ENCODE measurements at places on chromosomes 5 and 9.

- DNase-seq, result no peak
Measured at GRCh38 chr5:76025069-76025468, 58.1 kb upstream of the SV2C start.

DNA sequence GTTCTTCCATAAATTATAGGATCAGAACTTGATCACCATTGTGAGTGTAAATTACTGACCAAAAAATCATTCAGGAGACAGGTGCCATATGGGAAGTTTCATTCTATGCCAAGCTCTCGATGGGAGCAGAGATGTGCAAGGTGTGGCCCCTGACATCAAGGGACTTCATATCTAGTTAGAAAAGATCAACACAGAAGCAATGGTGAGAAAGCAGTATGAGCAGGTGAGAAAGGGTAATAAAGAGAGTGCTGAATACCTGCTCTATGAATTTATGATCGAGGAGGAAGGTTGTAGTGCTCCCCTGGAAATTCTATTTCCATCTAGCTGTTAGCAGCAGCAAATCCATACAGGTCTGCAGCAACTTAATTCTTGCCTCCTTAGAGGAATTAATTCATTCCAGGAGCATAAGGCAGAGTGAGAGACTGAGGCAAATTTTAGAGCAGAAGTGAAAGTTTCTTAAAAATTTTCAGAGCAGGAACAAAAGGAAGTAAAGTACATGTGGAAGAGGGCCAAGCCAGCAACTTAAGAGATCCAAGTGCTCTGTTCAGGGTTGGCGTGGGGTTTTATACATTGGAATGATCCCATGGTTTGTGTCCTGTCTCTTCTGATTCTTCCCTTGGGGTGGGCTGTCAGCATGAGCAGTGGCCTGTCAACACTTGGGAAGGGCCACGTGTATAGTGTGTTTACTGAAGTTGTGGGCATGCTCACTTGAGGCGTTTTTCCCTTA is 181.8 kb downstream of the SAXO1 start:
- no peak for DNase-seq

GRCh38 chr9:98791608-98792490 is 4.5 kb downstream of the ANKS6 start:
- no peak for DNase-seq

DNA sequence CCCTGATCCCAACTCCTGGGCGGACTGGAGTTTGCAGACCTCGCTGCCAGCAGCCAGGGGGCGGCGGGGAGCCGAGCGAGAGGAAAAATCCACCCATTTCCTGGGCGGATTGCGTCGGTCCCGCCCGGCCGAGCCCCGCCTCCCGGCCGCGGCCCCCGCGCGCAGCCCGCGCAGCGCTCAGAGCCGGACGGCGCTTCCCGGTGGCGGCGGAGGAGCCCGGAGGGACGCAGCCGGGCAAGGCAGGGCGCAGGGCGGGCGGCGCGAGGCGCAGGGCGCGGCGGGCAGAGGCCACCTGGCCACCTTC is at the start of gene OLFM1:
TSS of gene OLFM1 (plus strand) at position 180 of the 304 bp plus-strand sequence. CDS start 322 bp downstream, outside the sequence.
- peak; percentile 31 for DNase-seq

GRCh38 chr5:127608077-127608660 is 40.7 kb upstream of the CTXN3 start:
- DNase-seq, result no peak

DNA sequence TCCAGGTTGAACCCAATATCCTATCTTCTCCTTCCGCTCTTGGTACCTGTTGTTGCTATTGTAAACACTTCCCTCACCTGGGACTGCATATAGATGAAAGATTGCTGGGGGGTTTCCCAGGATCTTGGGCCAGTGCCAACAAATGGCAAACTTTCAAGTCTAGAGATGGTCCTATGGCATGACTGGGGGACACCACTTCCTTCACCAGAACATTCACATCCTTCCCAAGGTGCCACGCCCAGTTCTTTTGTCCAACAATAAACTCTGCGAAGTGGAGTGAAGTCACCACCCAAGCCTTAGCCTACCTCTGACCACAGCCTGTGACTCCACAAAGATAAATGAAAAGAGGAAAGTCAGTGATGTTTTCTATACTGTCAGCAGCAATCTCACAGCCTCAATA is 34.4 kb downstream of the DOCK8 start:
- no peak for DNase-seq

DNA sequence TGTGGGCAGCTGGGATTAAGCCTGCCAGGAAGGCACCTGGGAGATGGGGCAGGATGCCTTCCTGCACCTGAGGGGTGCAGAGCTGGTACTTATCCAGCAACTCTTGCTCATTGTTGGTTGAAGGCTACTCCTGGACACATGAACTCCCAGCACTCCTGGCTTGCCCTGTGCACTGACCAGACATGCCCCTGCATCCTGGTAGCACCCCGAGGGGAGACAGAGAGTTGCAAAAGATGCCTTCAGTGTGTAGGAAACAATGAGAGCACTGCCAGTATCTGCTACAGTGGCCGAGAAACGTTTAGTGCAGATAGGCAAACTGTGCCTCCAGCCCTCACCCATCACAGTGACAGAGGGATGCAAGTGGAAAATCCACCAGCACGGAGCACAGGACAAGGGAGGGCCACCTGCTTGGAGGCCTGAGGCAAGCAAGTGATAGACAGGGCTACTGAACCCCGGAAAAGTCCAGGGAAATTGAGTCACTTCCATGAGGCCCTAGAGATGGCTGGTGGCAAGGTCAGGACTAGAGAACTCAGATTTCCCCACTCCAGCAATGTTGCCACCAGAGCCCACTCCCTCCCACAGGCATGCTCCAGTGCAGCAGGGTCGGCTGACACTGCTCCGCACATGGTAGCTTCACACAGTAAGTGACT is 171.1 kb downstream of the FSTL4 start:
- DNase-seq, result no peak

DNA sequence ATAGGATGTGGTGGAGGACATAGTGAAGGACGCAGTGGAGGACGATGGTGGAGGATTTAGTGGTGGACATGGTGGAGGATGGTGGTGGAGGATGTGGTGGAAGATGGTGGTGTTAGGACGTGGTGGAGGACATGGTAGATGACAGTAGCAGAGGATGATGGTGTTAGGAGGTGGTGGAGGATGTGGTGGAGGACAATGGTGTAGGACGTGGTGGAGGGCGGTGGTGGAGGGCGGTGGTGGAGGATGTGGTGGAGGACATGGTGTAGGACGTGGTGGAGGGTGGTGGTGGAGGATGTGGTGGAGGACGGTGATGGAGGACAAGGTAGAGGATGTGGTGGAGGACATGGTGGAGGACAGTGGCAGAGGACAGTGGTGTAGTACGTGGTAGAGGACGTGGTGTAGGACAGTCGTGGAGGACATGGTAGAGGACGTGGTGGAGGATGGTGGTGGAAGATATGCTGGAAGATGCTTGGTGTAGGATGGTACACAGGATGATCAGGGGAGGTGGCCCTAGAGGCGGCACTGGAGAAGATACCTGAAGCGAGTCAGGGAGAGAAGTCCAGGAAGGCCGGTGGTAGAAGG is 68.7 kb downstream of the S1PR3 start:
- no peak for DNase-seq

DNA sequence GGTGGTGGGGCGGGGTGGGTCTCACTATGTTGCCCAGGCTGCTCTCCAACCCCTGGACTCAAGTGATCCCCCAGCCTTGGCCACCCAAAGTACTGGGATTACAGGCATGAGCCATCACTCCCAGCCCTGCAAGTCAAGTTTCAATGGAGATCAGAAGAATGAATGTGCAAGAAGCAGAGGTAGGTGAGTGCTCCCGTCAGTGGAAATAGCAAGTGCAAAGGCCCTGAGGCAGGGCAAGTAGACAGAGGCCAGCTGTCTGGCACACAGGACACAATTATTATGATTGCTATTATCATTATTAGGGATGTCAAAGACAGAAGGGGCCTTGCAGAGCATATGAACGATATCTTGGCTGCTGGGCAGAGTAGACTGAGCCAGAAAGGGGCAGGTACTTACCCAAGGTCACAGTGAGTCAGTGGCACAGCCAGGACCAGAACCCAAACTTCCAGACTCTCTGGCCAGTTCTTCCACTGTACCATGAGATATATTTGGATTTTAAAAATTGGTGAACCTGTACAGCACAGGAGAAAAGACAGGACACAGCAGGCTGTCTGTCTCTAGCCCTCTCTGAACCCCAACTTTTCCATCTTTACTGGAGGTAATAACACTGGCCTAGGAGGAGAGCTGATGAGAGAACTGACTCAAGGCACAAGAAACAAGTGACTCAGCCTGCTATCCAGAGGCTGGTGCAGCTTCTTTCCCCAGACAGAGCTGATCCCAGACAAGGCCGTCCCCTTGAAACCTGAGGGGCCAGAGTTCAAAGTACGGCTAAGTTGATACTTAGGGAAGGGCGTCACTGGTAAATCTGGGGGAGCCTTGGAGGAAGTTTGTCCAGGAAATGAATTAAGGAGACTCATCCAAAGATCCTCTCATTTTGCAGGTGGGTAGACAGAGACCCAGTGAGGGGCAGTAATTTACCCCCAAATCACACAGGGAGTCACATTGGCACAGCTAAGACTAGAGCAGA is 1.4 kb downstream of the HDHD3 start:
- no peak for DNase-seq

GRCh38 chr9:83070261-83070660 is 7.3 kb upstream of the RASEF start:
- no peak for DNase-seq

GRCh38 chr9:134639994-134640393 is 1.6 kb upstream of the COL5A1 start:
- DNase-seq, result no peak

GRCh38 chr9:96449523-96449844 is 485 bp upstream of the HABP4 start:
- no peak for DNase-seq

DNA sequence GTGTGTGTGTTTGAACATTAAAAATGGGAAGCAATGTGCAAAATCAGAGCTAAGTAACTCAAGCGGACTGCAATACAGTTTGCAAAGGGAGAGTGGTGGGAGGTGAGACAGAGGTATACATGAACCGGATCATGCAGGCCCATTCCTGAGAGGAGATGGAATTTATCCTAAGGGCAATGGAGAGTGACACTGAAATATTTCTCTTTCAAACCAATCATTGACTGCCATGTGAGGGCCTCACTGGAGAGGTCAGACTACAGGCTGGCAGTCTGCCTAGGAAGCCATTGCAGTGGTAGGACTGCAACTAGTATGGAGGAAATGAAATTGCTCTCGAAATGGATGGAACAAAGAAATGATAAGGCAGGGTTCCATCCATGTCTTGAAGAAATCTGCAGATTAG is 34.8 kb downstream of the TNFSF15 start:
- DNase-seq, result peak; percentile 54

DNA sequence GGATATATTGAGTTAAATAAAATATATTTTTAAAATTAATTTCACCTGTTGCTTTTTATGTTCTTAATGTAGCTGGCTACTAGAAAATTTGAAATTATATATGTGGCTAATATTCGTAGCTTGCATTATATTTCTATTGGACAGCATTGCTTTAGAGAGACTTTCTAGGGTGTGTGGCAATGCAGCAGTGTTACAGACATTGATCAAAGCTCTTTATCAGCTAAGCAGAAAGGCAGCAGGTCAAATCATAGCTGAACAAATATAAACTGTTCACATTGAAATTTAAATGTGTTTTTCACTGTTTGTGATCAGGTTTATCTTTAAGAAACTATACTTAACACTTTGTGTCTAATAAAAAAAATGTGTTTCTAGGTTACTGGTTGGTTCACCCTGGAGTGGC is 52.6 kb downstream of the ITGA2 start:
- no peak for DNase-seq

GRCh38 chr9:12439267-12439666 is 253.9 kb upstream of the TYRP1 start:
- DNase-seq, result no peak

- DNase-seq, result no peak
Measured at GRCh38 chr9:129693741-129694140, 28.3 kb downstream of the PRRX2 start.

DNA sequence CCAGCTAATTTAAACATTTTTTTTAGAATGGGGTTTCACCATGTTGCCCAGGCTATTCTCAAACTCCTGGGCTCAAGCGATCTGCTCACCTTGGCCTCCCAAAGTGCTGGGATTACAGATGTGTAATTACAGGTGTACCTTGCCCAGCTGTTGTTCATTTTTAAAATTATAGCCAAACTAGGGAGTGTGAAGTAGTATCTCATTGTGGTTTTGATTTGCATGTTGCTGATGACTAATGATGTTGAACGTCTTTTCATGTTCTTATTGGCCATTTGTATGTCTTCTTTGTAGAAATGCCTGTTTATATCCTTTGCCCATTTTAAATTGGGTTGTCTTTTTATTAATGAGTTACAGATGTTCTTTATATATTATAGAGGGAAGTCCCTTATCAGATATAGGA is 31.5 kb downstream of the EHMT1 start:
- DNase-seq, result no peak

GRCh38 chr5:6517510-6517909 is 68.9 kb downstream of the UBE2QL1 start:
- no peak for DNase-seq

DNA sequence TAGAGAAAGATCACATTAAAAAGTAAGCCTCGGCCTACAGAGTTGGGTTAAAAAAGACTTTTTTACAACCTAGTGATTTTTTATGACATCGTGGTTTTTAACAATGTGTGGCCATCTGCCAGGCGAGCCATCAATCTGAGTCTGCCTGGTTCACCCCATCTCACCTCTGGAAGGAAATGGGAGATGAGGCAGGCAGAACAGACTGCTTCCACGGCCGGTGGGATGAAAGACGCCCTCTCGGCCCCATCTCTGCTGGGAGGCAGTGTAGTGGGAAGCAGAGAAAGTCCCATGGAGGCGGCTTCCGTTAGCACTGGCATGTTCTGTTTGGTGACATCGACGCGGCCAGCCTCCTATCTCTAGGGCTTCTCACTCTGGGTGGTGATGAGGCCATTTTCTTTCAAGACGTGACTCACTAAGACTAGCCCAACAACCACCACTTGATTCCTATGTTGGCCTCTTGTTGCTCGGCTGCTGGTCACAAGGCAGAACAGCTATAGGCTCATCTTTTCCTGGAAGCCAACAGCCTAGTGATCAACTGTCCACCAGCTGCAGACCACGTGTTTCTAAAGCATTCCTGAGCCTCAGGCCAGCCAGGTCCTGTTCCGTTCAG is 132.4 kb upstream of the OTULINL start:
- peak; percentile 82 for DNase-seq

DNA sequence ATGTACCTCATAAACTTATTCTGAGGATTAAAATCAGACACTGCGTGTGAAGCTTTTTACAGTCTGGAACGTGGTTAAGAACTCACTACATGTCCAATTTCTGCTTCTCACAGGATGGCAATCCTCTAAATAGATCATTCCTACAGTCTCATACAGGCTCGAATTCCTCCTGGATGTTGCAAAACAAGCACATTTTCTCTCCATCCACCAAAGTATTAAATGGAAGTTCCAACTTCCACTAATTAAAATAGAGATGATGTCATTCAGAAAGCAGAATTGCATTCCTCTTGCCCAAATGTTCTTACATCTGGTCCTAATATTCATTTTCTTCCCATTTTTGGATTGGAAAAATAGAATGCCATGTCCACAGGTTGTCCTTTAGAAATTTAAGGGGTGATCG is 145.5 kb upstream of the PCA3 start:
- peak; percentile 60 for DNase-seq

GRCh38 chr5:124627815-124628595 is 118.4 kb downstream of the ZNF608 start:
- DNase-seq, result no peak
